ENCODE measurements at places on chromosomes 2 and 18. TPM values are rescaled to one million over a fixed set of nuclear protein-coding genes. Genes with fewer than 3 reads are reported as not detected.

Gene LAMA3
- total RNA-seq: 47.3 TPM

DNA sequence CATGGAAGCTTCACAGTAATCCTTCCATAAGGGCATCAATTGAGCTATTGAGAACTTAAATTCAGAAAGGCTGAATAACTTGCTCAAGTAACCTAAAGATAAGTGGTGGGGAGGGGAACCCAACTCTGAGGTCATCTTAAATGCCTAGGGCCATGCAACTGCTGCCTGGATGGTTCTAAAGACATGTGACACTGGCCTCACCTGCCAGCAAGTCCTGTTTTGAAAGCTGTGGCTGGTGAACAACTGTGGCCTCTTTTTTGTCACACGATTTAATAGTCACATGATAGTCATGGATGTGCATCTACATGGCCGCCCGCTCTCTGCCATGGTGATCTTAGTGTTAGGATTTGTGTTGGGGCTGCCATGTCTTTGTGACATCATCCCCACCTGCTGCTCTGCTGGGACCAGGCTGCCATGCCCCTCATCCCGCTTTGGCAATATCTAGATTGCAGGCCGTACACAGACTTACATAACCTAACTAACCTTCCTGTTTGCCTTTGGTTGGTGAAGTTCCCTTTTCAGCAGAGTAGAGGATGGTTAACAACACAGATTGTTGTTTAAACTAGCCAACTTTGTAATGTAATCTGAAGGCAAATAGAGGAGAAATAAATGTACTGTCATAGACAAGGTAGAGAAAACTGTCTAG, 177.9 kb upstream of the SH3BP4 start:
- DNase-seq: no peak

DNA sequence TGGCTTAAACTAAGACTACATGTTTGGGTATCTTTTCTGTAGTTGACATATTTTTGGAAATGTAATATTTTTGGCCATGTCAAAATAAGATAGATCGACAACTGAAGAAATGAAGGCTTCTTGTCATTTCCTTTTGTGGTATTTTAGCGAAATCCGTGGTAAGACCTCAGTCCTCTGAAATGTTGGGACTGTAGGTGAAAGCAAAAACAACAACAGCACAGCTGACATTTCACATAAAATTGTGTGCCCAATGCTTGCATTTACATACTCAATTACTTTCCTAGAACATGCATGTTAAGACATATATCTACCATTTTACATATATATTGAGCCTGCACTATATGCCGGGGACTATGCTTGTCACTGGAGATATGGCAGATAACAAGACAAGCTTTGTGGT, 50.2 kb downstream of the SPP2 start:
- no peak for DNase-seq

Gene SPATS2L
- 82.3 TPM for total RNA-seq

GRCh38 chr2:74420006-74420405, 1.4 kb downstream of the C2orf81 start:
- no peak for DNase-seq
